ENCODE measurements at places on chromosomes 2 and 18.

DNA sequence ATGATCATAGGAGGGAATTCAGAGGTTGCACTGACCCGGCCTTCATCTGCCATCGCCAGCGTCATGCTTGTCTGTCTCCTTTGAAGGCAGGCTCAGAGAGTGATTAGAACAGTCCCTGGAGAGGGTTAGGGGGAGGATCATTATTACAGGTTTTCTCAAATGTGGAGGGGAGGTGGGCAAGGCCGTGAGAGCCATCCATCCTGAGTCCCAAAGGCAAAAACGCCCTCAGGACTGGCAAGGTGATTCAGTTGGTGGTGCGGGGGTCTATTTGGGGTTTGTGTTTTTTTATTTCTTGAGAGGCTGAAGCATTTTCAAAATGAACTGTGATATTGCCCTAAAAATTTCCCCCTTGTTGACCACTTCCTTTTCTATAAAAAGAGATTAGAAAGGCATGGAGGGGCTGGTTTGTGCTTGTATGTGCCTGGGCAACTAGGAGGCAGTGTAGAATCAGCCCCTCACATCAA lies 39.3 kb upstream of the GYPC start:
- DNase-seq = no peak

DNA sequence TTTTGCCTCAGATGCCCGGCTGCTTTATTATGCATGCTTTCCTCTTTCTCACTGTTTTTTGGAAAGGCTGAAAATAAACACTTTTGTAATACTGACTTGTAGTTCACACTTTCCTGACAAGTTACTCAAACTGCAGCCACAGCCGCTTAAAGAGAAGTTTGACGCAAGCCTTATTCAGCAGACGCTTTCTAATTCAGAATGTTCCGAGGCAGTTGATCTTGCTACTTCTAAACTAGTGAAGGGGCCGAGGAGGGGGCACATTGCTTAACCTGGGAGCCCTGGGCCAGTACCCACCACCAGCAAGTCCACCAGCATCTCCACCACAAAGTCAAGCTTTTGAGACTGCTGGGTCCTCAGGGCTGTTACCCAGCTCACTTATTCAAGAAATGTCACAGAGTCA lies 71.8 kb upstream of the SPRED2 start:
- DNase-seq = no peak

- no peak for DNase-seq
These were observed 76.3 kb upstream of the SEC11C start for GRCh38 chr18:59063300-59063906.

GRCh38 chr2:226660124-226660523 lies 139.5 kb downstream of the IRS1 start:
- DNase-seq = no peak

GRCh38 chr2:71340176-71340575 lies 8.6 kb downstream of the ZNF638 start:
- no peak for DNase-seq

DNA sequence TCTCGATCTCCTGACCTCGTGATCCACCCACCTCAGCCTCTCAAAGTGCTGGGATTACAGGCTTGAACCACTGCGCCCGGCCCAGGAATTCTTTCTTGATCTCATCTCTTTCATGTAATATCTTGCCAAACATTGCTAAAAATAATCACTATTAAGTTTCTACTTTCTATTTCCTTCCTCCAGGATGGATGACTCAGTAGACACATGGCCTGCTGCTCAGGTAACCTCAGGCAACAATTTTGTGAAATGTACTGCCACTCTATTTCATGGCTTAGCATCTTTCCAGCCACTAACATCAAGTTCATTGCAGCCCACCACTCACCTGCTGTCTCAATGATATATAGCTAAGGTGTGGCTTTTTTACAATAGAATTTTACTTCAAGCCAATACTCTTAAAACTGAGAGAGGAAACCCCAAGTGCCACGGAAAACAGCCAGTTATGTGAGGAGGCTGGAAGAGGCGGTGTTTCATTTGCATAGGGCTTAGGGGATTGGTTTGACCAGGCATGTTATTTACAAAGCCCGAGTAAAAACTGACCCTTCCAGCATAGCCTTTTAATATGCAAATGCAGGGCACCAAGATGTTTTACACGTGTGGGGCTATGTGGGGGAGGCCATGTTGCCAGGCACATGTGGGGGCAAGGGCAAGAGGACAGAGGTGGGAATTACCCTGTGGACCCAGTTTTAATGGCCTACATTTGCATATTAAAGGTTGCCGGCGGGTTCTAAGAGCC lies 11.3 kb upstream of the SUMO1 start:
- DNase-seq = peak; percentile 19

DNA sequence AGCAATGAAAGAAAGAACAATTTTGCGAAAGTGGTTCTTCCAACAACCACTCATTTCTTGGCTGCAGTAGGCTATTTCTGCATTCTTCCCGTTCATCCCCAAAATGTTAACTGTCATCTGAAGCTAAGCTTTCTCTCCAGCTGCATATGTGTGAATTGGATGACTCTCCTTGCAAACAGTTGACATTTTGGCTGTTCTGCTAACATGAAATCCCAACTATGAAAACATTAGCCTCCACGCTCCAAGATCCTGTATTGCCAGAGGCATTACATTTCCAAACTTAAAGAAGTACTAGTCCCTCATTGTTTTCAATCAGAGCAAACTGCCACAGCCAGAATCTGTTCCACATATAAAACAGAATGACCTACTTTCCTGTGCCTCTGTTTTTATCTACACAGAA lies 88.5 kb downstream of the TGIF1 start:
- no peak for DNase-seq

DNA sequence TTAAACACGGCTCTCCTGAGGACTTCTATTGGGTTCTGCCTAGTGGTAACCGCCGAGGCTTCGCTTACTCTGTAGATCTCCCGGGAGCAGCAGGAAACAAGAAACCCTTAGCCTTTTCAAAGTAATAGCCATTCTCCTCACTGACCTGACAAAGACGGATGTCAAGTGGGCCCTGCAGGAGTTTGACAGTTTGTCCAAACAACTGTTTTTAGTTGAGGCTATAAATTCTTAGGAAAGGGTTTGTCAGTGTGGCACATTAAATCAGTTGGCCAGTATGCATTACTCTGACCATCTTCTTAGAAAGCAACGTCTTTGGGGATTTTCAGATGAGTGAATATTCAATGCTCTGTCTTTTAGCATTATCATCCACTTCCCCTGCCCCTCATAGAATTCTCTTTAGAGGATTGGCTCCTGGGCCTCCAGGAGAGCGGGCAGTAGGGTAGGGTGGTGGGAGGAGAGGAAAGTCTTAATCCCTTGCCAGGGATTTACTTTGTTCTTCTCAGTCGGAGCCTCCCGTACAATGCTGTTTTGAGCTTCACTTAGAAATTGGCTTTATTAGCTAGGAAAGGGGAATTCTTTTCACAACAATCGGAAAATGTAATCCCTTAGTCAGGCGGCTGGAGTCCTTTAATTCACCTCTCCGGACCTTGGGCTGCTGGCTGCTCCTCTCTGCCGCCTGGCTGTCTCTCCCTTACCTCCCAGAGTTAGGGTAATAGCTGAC lies 13.3 kb upstream of the C18orf32 start:
- DNase-seq = no peak

- no peak for DNase-seq
These were observed 558.8 kb downstream of the MBD2 start for GRCh38 chr18:53665701-53666100.

- peak; percentile 29 for DNase-seq
These were observed 166.9 kb downstream of the MYO3B start for GRCh38 chr2:170344663-170345346.

- no peak for DNase-seq
These were observed 105.4 kb upstream of the LGALSL start for GRCh38 chr2:64348386-64349130.

- DNase-seq = no peak
These were observed 420.6 kb upstream of the UBE2E3 start for GRCh38 chr2:180559771-180560170.

GRCh38 chr2:127776122-127776780 lies 34.7 kb downstream of the WDR33 start:
- no peak for DNase-seq

Measured in DMS53 (cell line).